Activated CD4-positive, alpha-beta T cell treated with anti-CD3 and anti-CD28 coated beads for 4 hours (primary cell): ENCODE measurements at places on chromosomes 3 and 15.

DNA sequence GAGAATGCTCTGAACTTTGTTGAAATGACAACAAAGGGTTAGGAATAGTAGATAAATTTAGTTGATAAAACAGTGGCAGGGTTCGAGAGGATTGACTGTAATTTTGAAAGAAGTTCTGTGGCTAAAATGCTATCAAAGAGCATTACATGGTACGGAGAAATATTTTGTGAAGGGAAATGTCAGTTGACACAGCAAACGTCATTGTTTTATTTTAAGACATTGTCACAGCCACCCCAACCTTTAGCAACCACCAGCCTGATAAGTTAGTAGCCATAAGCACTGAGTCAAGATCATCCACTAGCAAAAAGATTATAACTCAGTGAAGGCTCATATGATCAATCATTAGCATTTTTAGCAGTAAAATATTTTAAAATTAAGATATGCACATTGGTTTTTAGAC lies 8.7 kb upstream of the ST3GAL6 start:
- no peak for DNase-seq

DNA sequence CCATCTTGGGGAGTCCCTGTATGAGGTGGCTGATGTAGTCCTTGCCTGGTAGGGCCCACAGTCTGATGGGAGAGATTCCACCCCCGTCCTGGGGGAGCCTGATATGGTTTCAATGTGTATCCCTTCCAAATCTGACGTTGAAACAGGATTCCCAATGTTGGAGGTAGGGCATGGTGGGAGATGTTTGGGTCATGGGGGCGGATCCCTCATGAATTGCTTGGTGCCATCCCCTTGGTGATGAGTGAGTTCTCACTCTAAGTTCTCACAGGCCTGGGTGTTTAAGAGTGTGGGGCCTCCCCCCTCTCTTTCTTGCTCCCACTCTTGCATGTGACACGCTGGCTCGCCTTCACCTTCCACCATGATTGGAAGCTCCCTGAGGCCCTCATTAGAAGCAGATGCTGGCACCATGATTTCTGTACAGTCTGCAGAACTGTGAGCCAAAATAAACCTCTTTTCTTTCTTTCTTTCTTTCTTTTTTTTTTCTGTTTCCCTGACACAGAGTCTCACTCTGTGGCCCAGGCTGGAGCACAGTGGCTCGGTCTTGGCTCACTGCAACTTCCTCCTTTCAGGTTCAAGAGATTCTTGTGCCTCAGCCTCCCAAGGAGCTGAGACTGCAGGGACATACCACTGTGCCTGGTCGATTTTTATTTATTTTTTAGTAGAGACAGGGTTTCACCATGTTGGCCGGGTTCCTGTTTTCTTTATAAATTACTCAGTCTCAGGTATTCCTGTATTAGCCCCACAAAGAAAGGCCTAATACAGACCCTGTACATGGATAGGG lies 28.6 kb downstream of the ITGA11 start:
- no peak for DNase-seq

DNA sequence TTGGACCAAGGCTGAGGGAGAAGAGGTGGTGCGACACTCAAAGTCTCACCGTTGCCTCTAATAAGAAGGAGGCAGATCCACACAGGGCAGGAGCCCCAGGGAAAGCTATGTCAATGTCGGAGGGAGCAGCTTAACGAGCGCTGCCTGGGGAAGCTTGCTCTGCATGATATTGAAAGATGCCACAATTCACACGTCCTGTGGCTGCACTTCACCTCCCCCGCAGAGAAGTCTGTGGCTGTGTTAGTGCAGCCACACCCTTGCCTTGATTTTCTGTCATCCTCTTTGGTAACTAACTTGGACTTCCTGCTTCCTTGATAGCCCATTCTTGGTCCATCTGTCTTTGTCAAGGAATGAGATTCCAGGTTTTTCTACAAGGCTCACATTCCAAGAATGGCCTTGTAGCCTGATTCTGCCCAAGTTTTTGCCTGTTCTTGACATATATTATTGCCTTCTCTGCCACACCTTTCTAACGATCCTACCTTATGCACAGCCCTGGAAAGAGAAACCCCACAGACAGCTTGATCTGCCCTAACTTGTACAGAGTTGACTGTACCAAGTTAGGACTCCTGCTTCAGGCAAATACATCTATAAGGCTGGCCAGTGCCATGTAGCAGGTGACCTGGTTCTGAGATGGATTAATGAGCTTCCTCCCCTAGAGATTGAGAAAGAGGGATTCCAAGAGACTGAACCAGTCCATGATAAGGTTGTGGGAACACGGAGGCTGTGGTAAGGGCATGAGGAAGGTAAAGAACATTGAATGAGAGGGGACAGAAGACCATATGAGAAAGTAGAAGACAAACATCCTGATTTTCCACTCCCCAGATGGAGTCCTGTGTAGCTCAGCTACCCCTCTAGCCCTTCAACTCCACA lies 153.0 kb upstream of the WNT5A start:
- DNase-seq, result no peak

GRCh38 chr3:121834157-121834670 lies 646 bp downstream of the IQCB1 start:
- DNase-seq, result no peak

DNA sequence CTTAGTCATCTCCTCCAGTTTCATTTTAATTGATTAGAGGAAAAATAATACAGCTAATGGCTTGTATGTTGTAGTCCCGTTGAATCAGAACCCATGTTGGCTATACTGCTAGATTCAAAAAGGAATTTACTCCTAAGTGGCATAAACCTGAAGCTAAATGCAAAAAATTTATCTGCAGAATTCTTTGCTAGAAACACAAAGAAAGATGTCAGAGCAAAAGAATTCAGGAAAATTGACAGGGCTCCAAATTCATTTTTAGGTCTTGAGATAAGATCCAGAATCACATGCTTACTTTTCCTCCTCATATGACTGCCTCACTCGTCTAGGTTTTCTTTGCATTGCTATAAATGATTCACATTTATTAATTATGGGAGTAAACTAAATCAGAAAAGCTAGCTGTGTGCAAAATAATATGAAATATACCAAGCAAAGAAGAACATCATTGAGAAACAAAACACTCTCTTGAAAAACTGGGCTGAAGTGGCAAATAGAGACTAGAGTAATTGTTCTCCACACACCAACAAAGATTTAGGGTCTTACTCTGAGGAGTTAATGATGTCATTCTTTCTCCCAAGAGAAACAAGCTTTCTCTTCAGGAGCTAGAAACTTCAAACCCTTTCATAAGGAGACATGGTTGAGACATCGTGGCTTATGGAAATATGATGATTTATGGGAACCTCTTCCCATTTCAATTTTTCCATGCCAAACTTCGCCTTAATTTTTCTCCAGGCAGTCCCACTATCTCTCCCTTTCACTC lies 94.8 kb upstream of the FEZF2 start:
- DNase-seq, result no peak

- no peak for DNase-seq
These were observed 8.0 kb downstream of the ABHD10 start for GRCh38 chr3:111986800-111987199.

GRCh38 chr3:194194051-194194756 lies 58.3 kb downstream of the HES1 start:
- DNase-seq, result no peak

DNA sequence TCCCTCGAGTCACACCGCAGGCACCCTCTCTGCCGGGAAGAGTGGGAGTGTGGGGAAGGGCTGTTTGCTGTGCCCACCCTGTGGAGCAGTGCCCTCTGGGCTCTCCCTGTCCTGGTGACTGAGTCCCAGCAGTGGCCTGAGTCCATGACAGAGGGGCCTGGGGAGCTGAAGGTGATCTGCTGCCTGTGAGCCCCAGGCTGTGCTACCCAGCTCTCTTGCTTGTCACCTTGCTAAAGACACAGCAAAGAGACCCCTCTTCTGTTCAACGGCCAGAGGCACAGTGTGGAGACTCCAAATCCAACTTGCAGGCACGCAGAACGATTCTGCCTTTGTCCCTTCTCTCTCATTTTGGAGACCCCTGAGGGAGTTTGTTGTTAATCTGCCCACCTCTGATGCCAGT lies 232.6 kb downstream of the OPA1 start:
- no peak for DNase-seq

DNA sequence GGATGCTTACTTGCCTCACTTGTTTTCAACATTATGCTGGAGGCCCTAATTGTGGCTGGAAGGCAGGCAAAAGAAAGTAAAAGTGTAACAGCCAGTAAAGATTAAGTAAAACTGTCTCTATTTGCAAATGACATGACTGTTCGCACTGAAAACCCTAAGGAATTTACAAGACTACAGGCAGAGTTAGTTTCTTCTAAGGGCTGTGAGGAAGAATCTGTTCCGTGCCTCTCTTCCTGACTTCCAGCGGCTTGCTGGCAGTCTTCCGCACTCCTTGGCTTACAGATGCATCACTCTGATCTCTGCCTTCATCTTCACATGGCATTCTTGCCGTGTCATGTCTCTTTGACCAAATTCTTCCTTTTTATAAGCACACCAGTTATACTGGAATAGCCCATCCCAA lies 86.1 kb downstream of the DLG1 start:
- no peak for DNase-seq

DNA sequence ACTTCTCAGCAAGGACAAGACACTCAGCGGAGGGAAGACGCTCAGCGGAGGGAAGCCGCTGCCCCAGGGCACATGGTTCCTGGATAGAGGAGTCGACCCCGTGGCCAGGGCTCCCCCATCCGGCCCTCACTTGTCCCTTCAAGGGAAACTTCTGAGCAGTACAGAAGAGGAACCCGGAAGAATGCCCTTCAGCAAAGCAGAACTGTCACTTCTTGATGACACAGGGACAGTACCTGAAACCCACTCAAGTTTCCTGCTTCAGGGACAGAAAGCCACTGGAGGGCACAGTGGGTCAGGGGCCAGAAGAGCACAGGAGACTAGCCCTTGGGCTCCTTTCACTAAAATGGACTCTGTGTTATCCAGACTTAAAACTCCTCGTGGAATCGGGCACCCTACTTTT lies 97.8 kb upstream of the RPL32 start:
- DNase-seq, result no peak

DNA sequence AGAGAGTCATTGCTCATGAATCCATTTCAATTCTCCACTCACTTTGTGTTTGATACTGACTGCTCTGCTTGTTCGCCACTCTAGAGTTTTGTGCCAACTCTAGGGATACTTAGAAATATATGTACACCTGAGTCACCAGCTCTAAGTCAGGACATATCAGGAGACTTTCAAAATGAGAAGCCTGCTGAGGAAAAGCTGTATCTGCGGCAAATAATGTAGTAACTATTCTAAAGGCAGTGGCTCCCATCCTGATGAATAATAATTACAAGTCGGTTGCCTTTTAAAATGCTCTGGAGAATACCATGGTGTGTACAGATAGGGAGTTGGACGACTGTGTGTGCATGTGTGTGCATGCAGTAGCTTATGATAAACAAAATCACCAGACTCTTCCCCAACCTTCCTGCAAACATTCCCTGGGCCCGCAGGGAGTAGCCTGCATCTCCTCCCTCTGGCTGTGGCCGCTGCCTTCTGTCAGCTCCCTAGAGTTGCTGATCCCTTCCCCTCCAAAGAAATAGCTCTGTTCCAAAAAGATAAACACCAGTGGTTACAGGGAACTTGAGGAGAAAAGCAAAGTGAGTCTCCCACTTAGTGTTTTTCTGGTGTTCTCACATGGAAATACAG lies 346.3 kb upstream of the UMPS start:
- no peak for DNase-seq

DNA sequence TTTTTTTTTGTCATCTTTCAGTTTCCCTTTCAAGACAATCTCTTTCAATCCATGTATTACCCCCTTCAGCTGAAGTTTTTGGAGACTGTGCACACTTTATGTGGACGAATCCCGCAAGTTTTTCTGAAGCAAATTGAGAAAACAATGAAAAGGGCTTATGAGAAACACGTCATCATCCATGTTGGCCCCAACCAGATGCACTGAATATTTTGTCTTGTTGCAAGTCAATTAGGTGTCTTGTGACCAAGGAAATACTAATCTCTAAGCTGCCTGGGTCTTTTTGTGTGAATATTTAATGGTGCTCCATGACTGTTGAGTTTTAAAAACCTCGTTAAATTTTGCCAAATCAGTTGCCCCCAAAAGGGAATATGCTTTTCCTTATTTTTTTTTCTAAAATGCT lies 21.7 kb upstream of the PPP4R2 start:
- no peak for DNase-seq

DNA sequence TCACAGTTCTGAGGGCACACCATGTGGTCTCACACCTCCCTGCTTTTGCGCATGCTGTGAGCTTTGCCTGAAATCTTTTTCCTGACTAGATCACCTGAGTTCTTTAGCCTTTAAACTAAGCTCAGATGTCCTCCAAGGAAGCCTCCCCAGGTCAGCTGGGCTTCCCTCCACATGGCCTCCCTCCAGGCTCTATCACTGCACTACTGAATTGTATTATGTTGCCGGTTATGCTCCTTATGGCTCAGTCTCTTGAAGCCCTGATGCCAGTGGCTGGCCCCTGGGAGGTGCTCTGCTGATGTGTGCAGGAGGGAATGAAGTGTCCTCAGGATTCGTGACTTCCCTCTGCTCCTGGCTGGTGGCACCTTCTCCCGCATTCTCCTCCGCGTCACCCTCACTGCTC lies 93.3 kb upstream of the BLM start:
- DNase-seq, result no peak

GRCh38 chr3:43316783-43317460 lies 30.6 kb downstream of the SNRK start:
- DNase-seq, result no peak

DNA sequence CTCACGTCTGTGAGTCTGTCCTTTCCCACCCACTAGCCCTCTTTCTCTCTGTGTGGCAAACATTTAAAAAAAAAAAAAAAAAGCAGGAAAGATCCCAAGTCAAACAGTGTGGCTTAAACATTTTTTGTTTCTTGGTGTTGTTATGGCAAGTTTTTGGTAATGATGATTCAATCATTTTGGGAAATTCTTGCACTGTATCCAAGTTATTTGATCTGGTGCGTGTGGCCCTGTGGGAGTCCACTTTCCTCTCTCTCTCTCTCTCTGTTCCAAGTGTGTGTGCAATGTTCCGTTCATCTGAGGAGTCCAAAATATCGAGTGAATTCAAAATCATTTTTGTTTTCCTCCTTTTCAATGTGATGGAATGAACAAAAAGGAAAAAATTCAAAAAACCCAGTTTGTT lies 97.7 kb downstream of the GAP43 start:
- DNase-seq, result no peak

DNA sequence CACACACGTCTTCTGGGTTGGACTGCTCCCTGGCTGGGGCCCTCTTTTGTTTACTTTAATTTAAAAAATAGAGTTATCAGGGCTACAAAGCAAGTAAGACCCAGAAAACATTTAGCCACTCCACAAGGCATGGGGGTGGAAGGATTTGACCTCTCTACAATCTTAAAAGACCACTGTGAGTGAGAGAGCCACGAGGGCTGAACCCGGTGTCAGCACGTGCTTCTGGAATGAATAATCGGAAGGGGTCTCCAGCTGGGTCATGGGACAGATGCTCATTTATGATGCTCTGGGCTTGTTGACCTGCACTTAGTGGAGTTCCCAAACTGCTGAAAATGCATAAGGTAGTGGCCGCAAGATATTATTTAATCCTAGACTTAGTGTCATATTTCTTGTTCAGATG lies 52.4 kb downstream of the EIF4E3 start:
- DNase-seq, result no peak
